Occipital lobe (tissue), 3 donors: ENCODE measurements at places on chromosomes 12 and 14. TPM values are rescaled to one million over a fixed set of nuclear protein-coding genes. Genes with fewer than 3 reads are reported as not detected.

Gene SERPINA4
- total RNA-seq: not detected

Gene CLEC4E
- not detected for total RNA-seq

Gene AKAP6
- 158 TPM for total RNA-seq

Gene MNAT1
- 91.9 TPM for total RNA-seq

DNA sequence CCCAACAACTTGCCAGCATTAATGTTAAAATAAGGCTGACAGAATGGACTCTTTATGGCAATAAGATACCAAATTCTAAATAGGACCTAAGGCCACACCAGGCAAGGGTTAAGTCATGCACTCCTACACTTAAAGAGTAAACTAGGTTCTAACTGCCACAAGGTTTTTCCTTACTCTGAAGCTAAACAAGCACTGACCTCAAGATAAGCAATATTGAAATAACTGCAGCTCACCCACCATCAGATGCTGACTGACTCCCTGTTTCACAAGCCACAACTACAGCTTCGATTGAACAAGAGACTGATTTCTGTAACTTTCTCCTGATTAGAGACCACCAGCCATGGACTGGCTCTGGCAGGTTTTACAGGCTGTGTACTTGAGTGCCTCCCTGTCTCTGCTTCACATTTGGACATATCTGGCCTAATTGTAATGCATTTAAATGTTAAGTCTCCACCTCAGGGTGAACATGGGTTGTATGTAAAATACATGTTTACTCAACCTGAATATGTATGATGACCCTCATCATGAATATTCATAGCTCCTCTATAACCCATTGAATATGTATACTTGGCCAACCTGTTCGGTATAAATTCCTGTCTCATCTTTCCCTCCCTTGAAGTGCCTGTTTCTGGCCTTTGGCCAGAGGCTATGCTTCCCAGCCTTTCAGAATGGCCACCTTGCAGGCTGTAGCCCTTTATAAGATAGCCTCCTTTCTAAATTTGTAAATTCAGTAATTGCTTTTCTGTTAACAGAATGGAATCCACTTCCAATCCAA, 70.5 kb upstream of the DAAM1 start:
- DNase-seq: no peak

Gene SYT1
- 166 TPM for total RNA-seq

- no peak for DNase-seq
These were observed 104.3 kb downstream of the FLRT2 start for GRCh38 chr14:85634205-85634604.

DNA sequence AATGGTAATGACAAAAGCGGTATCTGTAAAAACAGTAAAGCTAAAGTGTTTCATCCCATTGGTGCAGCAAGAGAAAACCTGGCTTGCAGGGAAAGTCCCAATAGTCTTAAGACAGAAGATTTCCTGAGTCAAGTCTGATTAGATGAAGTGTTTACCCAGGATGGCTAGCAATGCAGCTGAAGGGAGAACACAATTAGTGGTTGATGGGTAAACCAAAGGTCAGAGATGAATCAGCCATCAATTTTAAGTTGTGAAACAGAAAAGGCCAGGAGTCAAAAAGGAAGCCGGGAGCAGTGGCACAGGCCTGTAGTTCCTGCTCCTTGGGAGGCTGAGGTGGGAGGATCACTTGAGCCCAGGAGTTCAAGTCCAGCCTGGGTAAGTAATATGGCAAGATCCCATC, 52.6 kb downstream of the SEC23A start:
- no peak for DNase-seq

DNA sequence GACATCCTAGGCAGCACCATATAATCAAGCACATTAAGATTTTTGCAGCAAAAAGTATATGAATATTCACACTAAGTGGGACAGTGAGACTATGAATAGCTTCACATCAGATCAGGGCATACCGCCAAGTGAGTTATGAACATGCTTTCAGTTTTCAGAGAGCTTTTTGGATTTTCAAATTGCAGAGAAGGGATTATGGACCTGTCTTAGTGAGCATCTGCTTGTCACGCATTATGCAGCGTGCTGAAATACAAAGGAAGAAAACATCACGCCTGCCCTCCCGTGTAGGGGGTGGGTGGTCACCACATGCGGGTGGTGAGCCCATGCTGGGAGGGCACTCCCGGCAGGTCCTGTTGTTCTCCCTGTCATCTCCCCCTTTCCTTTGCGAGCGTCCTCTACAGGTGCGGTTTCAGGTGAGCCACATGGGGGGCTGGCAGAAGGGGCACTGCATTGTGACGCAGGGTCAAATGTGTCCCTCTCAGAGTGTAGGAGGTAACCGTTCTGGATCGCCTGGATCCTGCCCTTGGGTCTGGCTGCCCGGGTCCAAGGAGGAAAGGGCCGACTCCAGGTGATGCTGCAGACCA, 42.6 kb downstream of the TRAF3 start:
- DNase-seq: no peak

DNA sequence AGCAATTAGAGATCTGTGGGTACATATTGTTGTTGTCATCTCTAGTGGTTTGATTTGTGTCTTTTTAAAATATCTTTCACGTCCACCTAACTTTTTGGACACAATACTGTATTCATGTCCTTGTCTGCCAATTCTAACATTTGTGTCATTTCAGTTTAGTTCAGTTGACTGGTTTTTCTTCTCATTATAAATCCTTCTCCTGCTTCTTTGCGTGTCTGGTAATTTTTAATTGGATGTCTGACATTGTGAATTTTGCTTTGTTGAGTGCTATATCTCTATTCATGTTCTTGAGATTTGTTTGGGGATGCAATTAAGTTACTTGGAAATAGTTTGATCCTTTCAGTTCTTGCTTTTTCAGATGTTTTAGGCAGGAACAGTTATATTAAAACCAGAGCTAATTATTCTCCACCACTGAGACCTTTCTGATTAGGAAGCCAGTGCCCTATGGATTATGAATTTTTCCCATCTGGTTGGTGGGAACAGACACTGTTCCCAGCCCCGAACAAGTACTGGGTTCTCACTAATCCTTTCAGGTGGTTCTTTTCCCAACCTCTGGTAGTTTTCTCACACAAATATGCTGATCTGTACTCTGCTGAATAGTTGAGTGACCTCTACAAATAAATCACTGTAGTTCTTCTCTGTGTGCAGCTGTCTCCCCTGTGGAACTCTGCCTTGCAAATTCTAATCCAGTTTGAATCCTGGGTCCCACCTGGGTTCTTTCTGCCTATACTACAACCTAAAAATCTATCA, 91.1 kb upstream of the DYNC1H1 start:
- DNase-seq: no peak

Gene JDP2
- total RNA-seq: 4.2 TPM

GRCh38 chr14:33992274-33993007, 41.6 kb upstream of the EGLN3 start:
- DNase-seq: no peak

DNA sequence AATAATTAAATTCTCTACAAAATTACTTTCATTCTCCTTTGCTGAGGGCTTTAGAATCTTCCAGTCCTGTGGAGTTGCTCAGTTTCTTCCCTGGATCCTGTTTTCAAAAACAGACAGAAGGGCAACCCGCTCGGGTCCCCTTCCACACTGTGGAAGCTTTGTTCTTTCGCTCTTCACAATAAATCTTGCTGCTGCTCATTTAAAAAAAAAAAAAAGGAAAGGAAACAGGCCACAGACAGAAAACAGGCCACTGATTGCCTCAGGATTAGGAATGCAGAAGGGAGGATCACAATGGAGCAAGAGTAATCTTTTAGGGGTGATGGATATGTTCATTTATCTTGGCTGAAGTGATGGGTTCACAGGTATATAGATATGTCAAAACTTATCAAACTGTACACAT, 29.5 kb upstream of the HIGD1C start:
- DNase-seq: no peak

DNA sequence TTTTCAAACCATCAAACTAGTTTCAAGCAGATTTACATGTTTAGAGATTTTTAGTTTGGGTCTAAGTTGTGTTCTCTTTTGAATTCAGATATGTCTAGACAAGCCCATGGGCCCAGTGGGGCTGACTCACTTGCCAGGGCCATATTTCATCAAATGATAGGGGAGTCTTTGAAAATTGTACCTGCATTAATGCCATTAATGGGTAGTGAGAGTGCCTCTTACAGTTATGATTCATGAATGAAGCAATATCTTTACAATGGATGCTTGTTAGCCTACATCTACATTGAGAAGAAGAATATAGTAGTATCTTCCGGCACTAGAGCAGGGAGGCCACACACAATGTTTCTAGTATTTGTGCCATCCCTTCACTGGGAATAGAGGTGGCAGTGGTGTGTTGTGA, 174.2 kb upstream of the E2F7 start:
- DNase-seq: no peak

Gene LRP1-AS
- not detected for total RNA-seq

Gene LDHB
- 381 TPM for total RNA-seq

Gene PRR4
- total RNA-seq: 4.8 TPM

Gene NTF3
- total RNA-seq: 2.3 TPM

DNA sequence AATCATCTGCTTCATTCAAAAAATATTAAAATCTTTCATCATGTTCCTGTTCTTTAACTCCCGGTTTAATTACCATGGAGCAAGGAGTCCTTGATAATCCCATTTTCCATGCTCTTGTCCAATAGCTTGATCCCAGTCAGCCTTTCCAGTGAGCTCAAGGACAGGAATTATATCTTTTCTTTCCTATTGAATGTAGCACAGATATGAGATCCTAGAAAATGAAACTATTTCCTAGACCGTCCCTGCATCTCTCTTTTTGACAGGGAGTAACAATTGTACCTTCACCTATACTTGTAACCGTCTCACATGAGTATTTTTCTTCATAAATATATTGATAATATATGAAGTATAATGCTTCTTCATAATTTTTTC, 35.6 kb downstream of the PIK3C2G start:
- DNase-seq: no peak

GRCh38 chr12:100745378-100746071, 49.1 kb upstream of the ANO4 start:
- no peak for DNase-seq

GRCh38 chr12:76998908-76999556, 66.3 kb downstream of the E2F7 start:
- no peak for DNase-seq

Gene HAL
- total RNA-seq: 2.2 TPM

DNA sequence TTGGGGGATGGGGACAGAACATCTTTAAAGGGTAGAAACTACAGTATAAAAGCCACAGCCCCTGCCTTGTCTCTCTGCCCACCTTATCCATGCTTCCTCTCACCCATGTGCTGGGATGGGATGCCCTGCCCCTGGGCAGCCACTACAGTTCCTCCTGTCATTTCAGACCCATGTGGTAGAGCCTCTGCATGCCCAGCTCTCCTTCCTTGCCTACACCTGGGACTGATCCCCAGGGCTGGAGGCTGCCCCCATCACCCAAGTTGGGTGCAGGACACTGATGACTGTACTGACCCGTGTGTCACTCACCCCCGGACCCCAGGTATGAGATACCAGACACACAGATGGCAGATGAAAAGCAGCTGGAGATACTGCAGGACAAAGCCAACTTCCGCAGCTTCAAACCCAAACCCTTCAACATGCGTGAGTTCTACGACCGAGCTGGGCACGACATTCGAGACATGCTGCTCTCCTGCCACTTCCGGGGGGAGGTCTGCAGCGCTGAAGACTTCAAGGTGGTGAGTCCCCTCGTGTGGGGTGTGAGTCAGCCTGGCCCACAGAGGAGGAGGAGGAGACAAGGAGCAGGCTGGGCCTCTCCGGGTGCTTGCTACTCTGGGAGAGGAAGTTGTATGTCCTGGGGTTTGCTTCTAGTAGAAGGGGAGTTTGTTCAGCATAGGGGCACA, 2.2 kb downstream of the ASIC1 start:
- no peak for DNase-seq

DNA sequence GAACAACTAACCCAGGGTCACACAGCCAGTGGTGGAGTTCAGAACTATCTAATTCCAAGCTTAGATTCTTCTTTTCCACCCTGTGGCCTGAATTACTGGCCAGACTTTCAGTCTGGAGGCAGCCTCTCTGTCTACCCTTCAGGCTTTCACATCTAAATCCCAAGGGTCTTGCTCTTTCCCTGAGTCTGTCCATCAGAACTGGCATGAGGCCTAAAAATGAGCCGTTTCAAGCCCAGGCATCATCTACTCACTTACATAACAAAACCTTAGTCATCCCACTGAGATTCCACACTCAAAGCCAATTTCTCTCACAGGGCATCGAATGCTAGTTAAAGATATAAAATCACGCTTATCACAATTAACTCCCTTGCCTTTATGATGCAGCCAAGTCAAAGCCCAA, 1.3 kb upstream of the PTGDR start:
- DNase-seq: no peak

DNA sequence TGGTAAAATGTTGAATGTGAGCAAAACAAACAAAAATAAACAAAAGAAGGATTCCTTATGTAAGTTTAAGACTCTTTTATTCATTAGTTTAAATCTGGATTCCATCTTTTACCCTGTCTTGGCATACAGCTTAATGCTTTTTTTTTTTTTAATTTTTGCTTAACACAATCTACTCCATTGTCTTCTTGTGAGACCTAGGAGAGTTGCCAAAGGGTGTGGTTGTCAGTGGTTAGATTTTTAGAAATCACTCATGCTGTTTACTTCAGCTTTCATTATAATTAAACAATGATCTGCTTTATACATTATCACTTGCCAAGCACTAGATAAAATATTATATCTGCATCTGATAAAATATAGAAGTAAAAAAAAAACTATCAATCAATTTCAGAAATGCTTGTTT, 77.7 kb upstream of the KITLG start:
- DNase-seq: no peak

- no peak for DNase-seq
These were observed 7.2 kb downstream of the FUT8 start for GRCh38 chr14:65419593-65420252.

GRCh38 chr12:117334051-117334450, 27.4 kb downstream of the NOS1 start:
- DNase-seq: no peak

Gene SYNDIG1L
- total RNA-seq: 1.1 TPM

- DNase-seq: no peak
These were observed 271.2 kb downstream of the PDZRN4 start for GRCh38 chr12:41459111-41459905.

Gene GALNT9
- 1.4 TPM for total RNA-seq

DNA sequence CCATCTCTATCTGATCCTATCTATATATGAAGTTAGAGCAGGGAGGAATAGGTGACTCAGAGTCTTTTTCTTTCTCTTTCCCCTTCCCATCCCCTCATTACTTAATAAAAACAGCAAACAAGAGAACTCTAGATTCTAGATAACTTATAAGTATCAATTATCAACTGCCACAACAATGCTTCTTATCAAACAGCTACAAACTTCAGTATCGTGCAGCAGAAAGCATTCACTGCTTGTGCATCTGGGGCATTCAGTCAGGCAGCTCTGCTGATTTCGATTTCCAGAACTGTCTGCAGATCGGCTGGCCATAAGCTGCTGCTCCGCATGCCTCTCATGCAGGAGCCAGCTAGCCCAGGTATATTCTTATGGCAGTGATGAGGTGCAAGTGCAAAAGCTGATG, 19.4 kb downstream of the A2ML1 start:
- DNase-seq: no peak

Gene OLR1
- total RNA-seq: 7.3 TPM

Gene AHNAK2
- total RNA-seq: 20.6 TPM

GRCh38 chr12:75488553-75488952, 8.0 kb downstream of the GLIPR1 start:
- no peak for DNase-seq
